ENCODE measurements at places on chromosomes 2 and 18. TPM values are rescaled to one million over a fixed set of nuclear protein-coding genes. Genes with fewer than 3 reads are reported as not detected.

- peak; percentile 3 for DNase-seq
Measured at GRCh38 chr18:32093523-32093922, 1.8 kb downstream of the RNF138 start.

GRCh38 chr2:205885492-205886099 is 200.4 kb downstream of the INO80D start:
- DNase-seq = peak; percentile 89

SERPINB12 gene
- not detected for total RNA-seq

DNA sequence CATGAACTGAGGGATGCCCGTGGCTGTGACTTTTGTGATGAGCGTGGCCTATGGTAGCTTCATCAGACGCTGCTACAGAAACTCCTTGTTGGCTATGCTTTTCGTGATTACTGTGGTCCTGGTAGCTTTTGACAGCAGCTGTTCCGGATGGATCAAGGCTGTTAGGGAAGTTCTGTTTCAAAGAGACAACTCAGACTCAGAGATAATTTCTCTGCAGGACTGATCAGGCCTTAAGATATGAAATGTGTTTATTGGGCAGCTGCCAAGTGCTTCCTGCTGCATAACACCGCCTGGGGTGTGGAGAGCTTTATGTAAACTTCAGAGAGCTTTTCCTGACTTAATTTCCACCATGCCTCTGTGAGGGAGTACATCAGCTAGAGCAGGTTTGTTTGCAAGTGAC is 243.8 kb downstream of the TSN start:
- peak; percentile 9 for DNase-seq

SYT4 gene
- total RNA-seq = not detected

DNA sequence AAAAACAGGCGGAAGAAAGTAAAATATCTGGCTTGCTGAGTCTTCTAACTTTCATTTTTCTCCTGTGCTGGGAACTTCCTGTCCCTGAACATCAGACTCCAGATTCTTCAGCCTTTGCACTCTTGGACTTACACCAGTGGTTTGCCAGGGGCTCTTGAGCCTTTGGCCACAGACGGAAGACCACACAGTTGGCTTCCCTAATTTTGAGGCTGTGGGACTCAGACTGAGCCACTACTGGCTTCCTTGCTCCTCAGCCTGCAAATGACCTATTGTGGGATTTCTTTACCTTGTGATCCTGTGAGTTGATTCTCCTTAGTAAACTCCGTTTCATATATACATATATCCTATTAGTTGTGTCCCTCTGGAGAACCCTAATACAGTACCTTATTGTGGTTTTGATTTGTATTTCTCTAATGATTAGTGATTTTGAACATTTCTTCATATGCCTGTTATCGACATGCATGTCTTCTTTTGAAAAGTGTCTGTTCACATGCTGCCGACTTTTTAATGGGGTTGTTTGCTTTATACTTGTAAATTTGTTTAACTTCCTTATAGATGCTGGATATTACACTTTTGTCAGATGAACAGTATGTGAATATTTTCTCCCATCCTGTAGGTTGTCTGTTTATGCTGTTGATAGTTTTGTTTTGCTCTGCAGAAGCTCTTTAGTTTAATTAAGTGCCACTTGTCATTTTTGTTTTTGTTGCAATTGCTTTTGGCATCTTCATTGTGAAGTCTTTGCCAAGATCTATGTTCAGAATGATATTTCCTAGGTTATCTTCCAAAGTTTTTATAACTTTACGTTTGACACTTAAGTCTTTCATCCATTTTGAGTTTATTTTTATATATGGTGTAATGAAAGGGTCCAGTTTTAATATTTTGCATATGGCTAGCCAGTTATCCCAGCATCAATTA is 348.8 kb upstream of the SETBP1 start:
- DNase-seq = no peak

- no peak for DNase-seq
Measured at GRCh38 chr18:59374128-59374527, 15.1 kb upstream of the LMAN1 start.

DNA sequence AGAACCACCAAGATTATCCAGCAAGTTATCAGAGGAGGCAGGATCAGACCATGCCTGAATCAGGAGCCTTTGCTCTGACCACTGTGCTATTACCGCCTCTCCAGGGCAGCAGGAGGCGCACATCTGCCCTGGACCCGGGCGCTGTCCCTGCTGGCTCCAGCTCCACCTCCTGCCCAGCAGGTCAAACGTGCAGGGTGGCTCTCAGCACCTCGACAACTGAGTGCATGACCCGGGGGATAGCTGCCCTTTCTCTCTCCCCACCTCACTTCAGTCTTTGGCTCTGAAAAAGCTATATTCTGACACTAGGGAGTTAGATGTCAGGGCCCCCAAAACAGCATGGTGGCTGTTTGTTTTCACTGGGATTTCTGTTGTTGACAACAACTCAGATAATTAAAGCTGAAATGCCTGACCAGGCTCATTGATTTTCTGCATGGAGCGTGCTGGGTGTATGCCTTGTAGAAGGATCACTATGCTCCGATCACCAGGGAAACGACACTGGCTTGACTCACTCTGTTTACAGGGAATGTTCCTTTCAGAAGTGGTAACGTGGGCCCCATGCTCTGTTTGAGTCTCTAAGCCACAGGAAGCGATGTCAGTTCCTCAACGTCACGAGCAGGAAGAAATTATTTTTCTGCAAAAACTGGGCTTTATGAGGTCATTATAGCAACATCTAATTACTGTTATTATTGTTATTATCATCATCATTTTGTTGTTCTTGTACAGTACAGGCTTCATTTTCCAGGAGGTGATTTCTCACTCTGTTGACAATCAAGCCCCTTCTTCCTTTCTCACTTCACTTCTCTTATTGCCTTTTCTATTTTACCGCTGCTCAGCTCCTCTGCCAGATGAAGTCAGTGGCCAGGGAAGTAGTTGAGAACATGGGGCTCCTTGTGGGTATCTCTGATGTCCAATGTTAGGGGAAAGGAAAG is 125.6 kb downstream of the PLB1 start:
- DNase-seq = peak; percentile 92

ZNF514 gene
- total RNA-seq = 6.6 TPM

DNA sequence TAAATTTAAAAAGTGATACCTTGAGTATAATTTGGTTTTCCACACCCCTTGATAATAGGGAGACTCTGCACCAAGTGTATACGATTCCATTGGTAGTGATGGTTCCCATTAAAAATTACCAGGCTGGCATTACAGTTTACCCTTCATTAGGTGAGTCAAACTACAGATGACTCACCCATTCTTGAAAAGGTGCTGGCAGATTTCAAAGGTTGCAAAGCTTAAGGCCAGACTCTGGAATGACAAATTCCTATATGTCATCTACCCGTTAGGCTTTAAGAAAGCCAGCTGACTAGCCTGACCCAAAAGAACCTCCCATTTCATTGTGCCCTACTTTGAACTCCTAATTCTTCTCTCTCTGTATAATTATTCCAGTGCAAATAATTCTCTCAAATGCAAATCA is 124.4 kb downstream of the LRRTM4 start:
- DNase-seq = peak; percentile 32

DNA sequence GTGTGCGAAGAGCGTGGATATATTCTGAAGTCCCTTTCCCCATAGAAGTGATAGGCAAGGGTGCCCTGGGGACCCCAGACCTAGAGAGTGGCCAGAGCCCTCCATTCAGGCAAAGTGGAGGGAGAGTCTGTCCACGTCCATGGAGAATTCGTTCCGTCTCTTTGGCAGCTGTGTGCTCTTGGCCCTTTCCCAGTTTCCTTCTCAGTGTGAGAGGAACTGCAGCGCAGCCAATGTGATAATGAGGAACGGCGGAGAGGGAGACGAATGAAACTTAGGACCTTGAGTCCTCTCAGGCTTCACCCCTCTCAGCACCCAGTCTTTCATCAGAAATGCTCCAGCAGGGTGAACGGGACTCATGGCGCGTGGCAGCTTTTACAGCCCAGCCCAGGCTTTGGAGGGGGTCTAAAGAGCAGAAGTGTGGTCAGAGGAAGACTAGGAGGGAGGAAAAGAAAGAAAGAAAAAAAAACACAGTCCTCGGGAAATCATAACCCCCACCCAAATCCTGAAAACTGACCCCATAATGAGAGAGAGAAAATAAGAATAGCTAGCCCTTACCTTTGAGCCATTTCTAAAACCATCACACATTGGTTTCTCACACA is 95.0 kb upstream of the RIOK3 start:
- no peak for DNase-seq

DNA sequence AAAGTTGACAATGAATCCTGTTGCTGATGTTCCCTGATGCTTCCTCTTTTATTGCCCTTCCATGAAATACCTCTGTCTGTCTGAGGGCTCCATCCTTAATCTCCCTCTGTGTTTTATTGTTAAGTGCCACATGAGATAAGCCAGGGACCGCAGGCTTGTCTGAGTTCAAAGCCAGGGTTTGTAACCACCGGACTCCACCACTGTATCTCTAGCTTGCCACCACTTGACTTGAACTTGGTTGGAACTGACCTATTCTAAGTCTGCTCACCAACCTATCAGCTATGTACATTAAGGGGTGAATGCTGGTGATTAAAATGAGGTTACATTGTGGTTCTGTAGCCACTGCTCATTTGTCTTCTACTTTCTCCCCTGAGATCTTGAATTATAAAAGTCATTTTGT is 328.5 kb upstream of the ZEB2 start:
- no peak for DNase-seq
